ENCODE measurements at places on chromosomes 5 and 9. TPM values are rescaled to one million over a fixed set of nuclear protein-coding genes. Genes with fewer than 3 reads are reported as not detected.

GRCh38 chr5:120516805-120517204, 52.7 kb downstream of the PRR16 start:
- H3K36me3 ChIP-seq = no peaks in the 10 kb centered on the region
- peak; percentile 83 for DNase-seq
- no peaks in the 10 kb centered on the region for H3K27me3 ChIP-seq
- peaks cover 26% of the 10 kb centered on the region for H3K4me1 ChIP-seq
- H3K4me3 ChIP-seq = no peak overlapping the region

DNA sequence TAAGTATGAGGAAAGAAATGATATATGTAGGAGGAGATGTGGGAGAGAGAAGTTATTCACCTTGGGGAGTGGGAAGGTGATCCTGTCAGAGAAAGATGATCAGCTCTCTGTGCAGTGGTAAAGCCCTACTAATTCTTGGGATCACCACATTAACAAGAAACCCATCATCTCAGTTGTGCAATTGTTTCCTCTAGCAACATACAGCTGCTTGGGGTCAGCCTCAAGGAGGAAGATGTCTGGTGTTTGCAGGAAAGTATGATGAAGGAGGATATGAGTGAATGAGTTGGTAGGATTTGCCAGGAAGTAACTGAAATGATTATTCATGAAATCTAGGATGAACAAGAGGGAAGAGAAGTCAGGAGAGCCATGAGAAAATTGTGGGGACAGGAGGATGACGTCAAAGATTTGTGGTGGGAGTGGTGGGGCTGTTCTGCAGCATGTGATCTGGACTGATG, 50.1 kb downstream of the TNFSF8 start:
- peak; percentile 17 for DNase-seq

DNA sequence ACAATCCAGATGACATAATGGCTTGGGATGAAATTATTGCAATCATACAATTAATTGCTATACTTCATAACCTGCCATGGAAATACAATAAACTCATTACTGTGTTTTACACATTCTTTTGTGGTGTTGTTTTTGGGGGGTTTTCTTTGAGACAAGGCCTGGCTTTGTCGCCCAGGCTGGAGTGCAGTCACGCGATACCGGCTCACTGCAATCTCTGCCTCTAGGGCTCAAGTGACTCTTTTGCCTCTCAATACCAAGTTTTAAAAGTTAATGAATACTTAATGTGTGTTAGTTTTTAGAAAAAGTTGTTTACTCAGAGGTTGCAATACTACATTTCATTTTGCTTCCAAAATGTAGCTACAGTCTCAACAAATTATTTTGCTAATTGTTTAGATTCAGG, 598.4 kb downstream of the CHSY3 start:
- no peaks in the 10 kb centered on the region for H3K4me1 ChIP-seq
- DNase-seq = no peak
- H3K27ac ChIP-seq = no peak overlapping the region
- no peaks in the 10 kb centered on the region for H3K27me3 ChIP-seq

DNA sequence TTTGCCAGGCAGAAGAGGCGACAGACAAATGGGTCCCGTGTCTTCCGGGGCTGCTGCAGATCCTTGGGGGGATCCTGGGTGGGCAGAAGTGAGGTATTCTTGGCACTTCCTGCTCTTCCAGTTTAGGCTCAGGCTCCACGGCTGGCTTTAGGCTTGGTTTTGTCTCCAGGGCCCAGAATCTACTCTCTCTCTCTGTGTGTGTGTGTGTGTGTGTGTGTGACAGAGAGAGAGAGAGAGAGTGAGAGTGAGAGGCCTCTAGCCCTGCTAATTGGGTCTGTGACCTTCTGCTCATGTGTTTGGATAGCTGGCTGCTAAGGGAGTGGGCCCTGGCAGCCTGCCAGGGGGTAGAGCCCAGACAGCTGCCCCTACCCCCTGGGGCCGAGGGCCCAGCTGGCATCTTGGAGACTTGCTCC, 39.3 kb downstream of the CRB2 start:
- no peak for DNase-seq
- H3K36me3 ChIP-seq = no peaks in the 10 kb centered on the region
- H3K27ac ChIP-seq = no peak overlapping the region
- H3K27me3 ChIP-seq = no peaks in the 10 kb centered on the region

DNA sequence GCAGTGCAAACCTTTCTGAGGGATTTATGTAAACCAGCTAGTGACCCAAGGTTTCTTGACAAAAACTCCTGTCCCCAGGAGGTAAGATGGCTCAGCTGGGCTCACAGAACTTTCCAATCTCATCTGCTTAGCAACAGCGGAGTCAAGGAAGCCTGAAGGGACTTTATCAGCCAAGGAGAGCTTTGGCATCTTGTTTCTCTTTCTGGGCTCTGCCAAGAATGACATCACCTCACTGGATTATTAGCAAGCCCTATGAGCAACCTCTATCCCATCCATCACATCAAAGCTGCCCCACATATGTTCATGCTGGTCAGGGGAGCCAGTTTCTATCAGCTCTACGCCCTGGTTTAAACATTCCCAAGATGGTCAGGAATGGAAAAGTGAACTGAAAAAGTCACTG, 461.3 kb downstream of the ENC1 start:
- no peak overlapping the region for H3K4me3 ChIP-seq
- no peak overlapping the region for H3K27ac ChIP-seq
- H3K4me1 ChIP-seq = peaks cover 6% of the 10 kb centered on the region
- DNase-seq = peak; percentile 85
- H3K27me3 ChIP-seq = no peaks in the 10 kb centered on the region

GRCh38 chr5:12270914-12271313, 366.7 kb upstream of the CTNND2 start:
- H3K4me3 ChIP-seq = no peak overlapping the region
- no peaks in the 10 kb centered on the region for H3K27me3 ChIP-seq
- no peak overlapping the region for H3K27ac ChIP-seq
- no peaks in the 10 kb centered on the region for H3K36me3 ChIP-seq

DNA sequence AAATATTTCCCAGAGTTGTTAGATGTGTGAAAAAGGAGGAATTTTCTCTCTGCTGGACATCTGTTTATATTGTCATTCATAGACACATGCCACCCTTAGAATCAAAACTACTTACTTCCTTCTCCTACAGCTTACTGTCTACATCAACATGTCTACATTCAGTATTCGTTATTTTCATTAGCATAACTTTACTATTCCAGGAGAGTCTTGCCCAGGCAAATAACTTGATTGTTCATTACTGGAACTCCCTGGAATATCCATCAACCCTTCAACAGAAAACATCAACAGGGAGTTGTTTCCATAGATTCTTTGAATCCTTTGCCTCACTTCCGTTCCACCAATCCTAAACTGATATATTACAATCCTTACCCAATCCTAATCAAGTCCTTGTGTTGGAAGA, 457.5 kb upstream of the ZNF608 start:
- no peak overlapping the region for H3K4me3 ChIP-seq
- no peak for DNase-seq
- no peaks in the 10 kb centered on the region for H3K36me3 ChIP-seq
- 0 out of 2 replicates have a peak, but pooled peaks cover 4% of the 10 kb centered on the region for H3K4me1 ChIP-seq
- H3K27ac ChIP-seq = no peak overlapping the region

DNA sequence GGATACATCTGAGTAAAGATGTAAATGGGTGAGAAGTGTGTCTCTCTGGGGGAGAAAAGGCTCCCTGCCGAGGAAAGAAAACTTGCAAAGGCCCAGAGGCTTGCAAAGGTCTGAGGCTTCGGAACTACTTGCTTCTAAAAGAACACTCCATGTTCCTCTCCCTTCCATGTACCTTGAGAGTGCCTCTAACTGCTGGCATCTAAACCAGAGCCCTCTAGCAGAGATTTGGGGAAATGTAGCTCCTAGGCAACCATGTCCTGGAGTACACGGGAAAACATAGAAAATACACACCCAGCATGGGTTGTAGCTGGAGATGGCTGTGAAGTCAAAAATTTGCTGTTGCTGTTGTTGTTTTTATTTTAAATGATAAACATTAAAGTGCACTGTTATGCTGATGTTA, 151.6 kb downstream of the SYK start:
- H3K4me3 ChIP-seq = no peak overlapping the region
- DNase-seq = no peak
- peaks cover 9% of the 10 kb centered on the region for H3K4me1 ChIP-seq
- H3K36me3 ChIP-seq = no peaks in the 10 kb centered on the region

- H3K4me1 ChIP-seq = peaks cover 42% of the 10 kb centered on the region
- H3K27ac ChIP-seq = peak overlapping the region; percentile 81
- peak; percentile 75 for DNase-seq
- no peaks in the 10 kb centered on the region for H3K27me3 ChIP-seq
- H3K36me3 ChIP-seq = peaks cover 8% of the 10 kb centered on the region
These were observed 56.9 kb downstream of the AHRR start for GRCh38 chr5:378301-378891.

GRCh38 chr5:119187776-119188529, 117.1 kb downstream of the DMXL1 start:
- no peaks in the 10 kb centered on the region for H3K36me3 ChIP-seq
- DNase-seq = no peak
- no peak overlapping the region for H3K27ac ChIP-seq
- H3K27me3 ChIP-seq = no peaks in the 10 kb centered on the region
- no peaks in the 10 kb centered on the region for H3K4me1 ChIP-seq

DNA sequence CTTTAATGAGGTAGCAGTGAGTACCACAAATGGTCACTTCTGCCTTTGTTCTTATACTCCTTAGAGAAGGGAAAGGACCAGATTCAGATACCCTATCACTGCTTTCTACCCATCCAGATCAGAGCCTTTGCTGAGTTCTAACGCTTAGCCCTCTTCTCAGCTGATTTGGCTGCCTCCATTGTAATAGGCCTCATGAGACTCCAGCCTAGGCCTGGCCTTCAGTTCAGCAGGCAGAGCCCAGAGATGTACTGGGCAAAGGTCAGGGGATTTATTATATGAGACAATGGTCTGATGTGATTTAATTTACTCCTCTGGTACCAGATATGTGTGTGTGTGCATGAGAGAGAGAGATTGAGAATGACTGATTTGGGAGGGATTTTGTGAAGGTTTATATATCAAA, 124.7 kb downstream of the GHR start:
- H3K4me1 ChIP-seq = peaks cover 7% of the 10 kb centered on the region
- no peak overlapping the region for H3K27ac ChIP-seq
- no peak for DNase-seq
- peaks cover 5% of the 10 kb centered on the region for H3K27me3 ChIP-seq
- H3K4me3 ChIP-seq = no peak overlapping the region

GRCh38 chr9:94804316-94804715, 77.8 kb downstream of the AOPEP start:
- no peak overlapping the region for H3K4me3 ChIP-seq
- no peak overlapping the region for H3K27ac ChIP-seq
- H3K4me1 ChIP-seq = peaks cover 55% of the 10 kb centered on the region
- no peaks in the 10 kb centered on the region for H3K36me3 ChIP-seq

GRCh38 chr5:54861212-54861894, 124.0 kb downstream of the ESM1 start:
- H3K27me3 ChIP-seq = no peaks in the 10 kb centered on the region
- peak overlapping the region; percentile 17 for H3K4me3 ChIP-seq
- peaks cover 27% of the 10 kb centered on the region for H3K4me1 ChIP-seq
- H3K36me3 ChIP-seq = no peaks in the 10 kb centered on the region
- H3K27ac ChIP-seq = peak overlapping the region; percentile 55
- DNase-seq = peak; percentile 76

DNA sequence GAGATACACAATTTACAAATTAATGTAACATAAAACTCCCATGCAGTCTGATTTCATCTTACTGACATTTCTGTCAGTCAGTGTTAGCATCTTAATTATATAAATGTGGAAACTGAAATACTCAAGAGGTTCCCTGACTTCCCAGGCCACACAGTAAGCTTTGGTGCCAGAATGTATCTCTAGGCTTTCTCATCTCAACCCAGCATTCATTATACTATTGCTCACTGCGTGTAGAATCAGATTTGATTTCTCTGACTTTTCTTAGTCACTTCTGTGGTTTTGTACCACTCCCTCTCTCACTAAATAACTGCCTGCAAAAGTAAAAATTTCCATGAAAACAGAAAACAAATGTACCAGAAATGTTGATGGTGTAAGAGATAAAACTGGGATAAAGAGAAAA, 31.7 kb upstream of the CDKN2B start:
- H3K27me3 ChIP-seq = no peaks in the 10 kb centered on the region
- peak overlapping the region; percentile 79 for H3K27ac ChIP-seq
- H3K36me3 ChIP-seq = no peaks in the 10 kb centered on the region
- H3K4me3 ChIP-seq = peak overlapping the region; percentile 5

GRCh38 chr9:89036383-89036782, 45.1 kb downstream of the S1PR3 start:
- H3K27me3 ChIP-seq = no peaks in the 10 kb centered on the region
- no peak for DNase-seq

GRCh38 chr5:146290318-146290717, 48.3 kb upstream of the POU4F3 start:
- H3K27me3 ChIP-seq = no peaks in the 10 kb centered on the region
- H3K27ac ChIP-seq = no peak overlapping the region
- H3K4me1 ChIP-seq = no peaks in the 10 kb centered on the region
- H3K36me3 ChIP-seq = peaks cover 17% of the 10 kb centered on the region
- H3K4me3 ChIP-seq = no peak overlapping the region

Gene FGFR4
- total RNA-seq = not detected

Gene MARVELD2
- 5.5 TPM for total RNA-seq

Gene PHYHD1
- 4.7 TPM for total RNA-seq

Gene NFIB
- total RNA-seq = 5.3 TPM

Gene TRIM14
- total RNA-seq = 6.4 TPM

Gene TPPP
- 0.13 TPM for total RNA-seq

Gene F2RL1
- 2.7 TPM for total RNA-seq

Gene PHF24
- not detected for total RNA-seq

Measured in GM23248 (cell line).